ENCODE measurements at places on chromosomes 7 and 10. TPM values are rescaled to one million over a fixed set of nuclear protein-coding genes. Genes with fewer than 3 reads are reported as not detected.

Gene HOXA13
- total RNA-seq, result not detected

Gene SPDYE1
- not detected for total RNA-seq

Gene GBX1
- total RNA-seq, result 1.6 TPM

Gene ELAPOR2
- 35.8 TPM for total RNA-seq

Gene C7orf57
- not detected for total RNA-seq

Gene OPN4
- not detected for total RNA-seq

Gene ANKRD2
- total RNA-seq, result not detected

Gene SYT15B
- 0.04 TPM for total RNA-seq

Gene CDH23
- 0.51 TPM for total RNA-seq

Gene NRP1
- 327 TPM for total RNA-seq

Gene TET1
- 21.0 TPM for total RNA-seq

Gene DOCK1
- total RNA-seq, result 30.6 TPM

Gene SEC31B
- 13.2 TPM for total RNA-seq

Gene EVX1
- not detected for total RNA-seq

Gene ZNF479
- total RNA-seq, result not detected

Gene TMEM236
- total RNA-seq, result under 0.01 TPM

Gene RPP38
- 18.0 TPM for total RNA-seq

Gene EBF3
- 2.2 TPM for total RNA-seq

Gene TUBB8
- total RNA-seq, result not detected

Gene NOC3L
- 10.4 TPM for total RNA-seq

Gene ZPBP
- not detected for total RNA-seq

Gene PLAC9
- not detected for total RNA-seq

Gene SLC39A12
- 0.21 TPM for total RNA-seq

Gene CACNA2D1
- 11.8 TPM for total RNA-seq

Gene FAM25G
- not detected for total RNA-seq

Gene C7orf33
- not detected for total RNA-seq

Gene XRCC2
- 3.6 TPM for total RNA-seq

Gene RAMP3
- not detected for total RNA-seq

Gene PPP2R2D
- total RNA-seq, result 43.5 TPM

Gene GPR37
- total RNA-seq, result 17.1 TPM

Gene ECD
- total RNA-seq, result 22.4 TPM

Gene NUTM2E
- not detected for total RNA-seq

Gene PRPS1L1
- total RNA-seq, result not detected

Gene TRPV5
- total RNA-seq, result not detected

Gene OR2A5
- not detected for total RNA-seq

Gene LRIT1
- total RNA-seq, result not detected

Gene COPS6
- total RNA-seq, result 80.0 TPM

Gene CCDC146
- 13.6 TPM for total RNA-seq

Gene CDK6
- total RNA-seq, result 98.1 TPM

Gene MNX1
- 0.77 TPM for total RNA-seq

Gene HOXA5
- total RNA-seq, result not detected

Gene NEUROD6
- total RNA-seq, result not detected

Gene PRKCQ
- 3.7 TPM for total RNA-seq

Gene OR13A1
- 0.15 TPM for total RNA-seq

Gene PNLIP
- total RNA-seq, result not detected

Gene HTR7
- total RNA-seq, result 0.07 TPM

Gene CHRM2
- total RNA-seq, result 79.8 TPM

Gene PALD1
- 19.1 TPM for total RNA-seq

Gene LMOD2
- total RNA-seq, result 24.3 TPM

Gene SH2D4B
- 0.18 TPM for total RNA-seq

Gene COL17A1
- not detected for total RNA-seq

Gene FOXI2
- not detected for total RNA-seq

Gene GPR85
- total RNA-seq, result 0.32 TPM

Measured in cardiac muscle cell (in vitro differentiated cells and primary cell).